ENCODE measurements at places on chromosomes 12 and 14.

DNA sequence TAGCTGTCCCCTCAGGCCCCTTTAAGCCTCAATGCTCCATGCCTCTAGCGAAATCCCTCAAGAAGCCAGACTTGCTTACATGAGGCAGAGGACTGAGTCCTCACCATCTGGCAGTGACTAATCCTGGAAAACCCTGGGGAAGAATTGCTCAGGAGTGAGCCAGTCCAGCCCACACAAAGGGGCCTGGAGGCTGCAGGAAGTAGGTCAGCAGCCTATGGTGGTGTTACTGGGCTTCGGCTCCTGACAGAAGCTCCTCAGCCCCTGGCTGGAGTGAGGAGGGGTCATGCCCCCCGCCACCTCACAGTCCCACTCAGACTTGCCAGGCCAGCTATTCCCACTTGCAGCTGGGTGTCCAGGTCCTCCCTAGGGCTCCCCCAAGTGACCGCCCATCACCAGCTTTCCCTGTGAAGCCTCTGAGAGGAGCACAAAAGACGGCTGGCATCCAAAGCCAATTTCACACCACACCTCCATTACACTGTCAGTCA is 250.5 kb downstream of the DPF3 start:
- H3K27me3 ChIP-seq: peaks cover 33% of the 10 kb centered on the region
- peaks cover 9% of the 10 kb centered on the region for H3K4me1 ChIP-seq
- no peak overlapping the region for H3K4me3 ChIP-seq
- peaks cover 8% of the 10 kb centered on the region for H3K36me3 ChIP-seq

DNA sequence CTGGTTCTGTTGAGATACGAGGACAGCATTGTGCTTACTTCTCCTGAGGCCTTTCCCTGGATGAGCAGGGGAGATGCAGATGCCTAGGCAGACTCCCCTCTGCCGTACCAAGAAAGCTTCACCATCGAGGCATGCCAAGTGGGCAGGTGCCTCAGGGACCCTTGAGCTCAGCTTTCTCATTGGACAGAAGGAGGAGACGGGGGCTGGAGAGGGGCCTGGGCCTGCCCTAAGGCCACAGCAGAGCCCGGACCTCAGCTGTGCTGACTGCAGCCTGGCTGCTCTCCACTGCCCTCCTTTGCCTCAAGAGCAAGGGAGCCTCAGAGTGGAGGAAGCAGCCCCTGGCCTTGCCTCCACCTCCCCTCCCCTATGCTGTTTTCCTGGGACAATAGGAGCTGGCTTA is 23.4 kb downstream of the SERPINA1 start:
- no peak overlapping the region for H3K27ac ChIP-seq
- no peak for DNase-seq
- H3K4me3 ChIP-seq: no peak overlapping the region
- H3K27me3 ChIP-seq: peaks cover 3% of the 10 kb centered on the region
- H3K4me1 ChIP-seq: no peaks in the 10 kb centered on the region

- H3K4me3 ChIP-seq: peak overlapping the region; percentile 78
- peaks cover 62% of the 10 kb centered on the region for H3K27me3 ChIP-seq
- H3K27ac ChIP-seq: no peak overlapping the region
- H3K4me1 ChIP-seq: peaks cover 22% of the 10 kb centered on the region
- peak; percentile 40 for DNase-seq
These were observed 490 bp downstream of the RILPL1 start for GRCh38 chr12:123532808-123533649.

DNA sequence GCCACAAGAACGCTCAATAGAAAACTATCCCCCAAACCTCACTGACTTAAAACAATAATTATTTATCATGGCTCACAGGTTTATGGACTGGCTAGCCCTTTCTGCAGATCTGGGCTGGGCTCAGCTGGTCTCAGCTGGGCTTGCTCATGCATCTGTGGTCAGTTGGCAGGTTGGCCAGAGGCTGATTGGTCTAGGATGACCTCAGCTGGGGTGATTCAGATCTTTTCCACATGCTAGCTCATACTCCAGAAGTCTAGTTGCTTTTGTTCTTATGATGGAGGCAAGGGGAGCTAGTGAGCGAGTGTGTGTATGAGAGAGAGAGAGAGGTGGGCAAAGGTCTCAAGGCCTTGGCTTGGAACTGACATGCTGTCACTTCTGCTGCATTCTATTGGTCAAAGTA is 181.2 kb upstream of the NRXN3 start:
- no peak for DNase-seq
- H3K4me3 ChIP-seq: no peak overlapping the region
- no peak overlapping the region for H3K27ac ChIP-seq
- no peaks in the 10 kb centered on the region for H3K36me3 ChIP-seq

DNA sequence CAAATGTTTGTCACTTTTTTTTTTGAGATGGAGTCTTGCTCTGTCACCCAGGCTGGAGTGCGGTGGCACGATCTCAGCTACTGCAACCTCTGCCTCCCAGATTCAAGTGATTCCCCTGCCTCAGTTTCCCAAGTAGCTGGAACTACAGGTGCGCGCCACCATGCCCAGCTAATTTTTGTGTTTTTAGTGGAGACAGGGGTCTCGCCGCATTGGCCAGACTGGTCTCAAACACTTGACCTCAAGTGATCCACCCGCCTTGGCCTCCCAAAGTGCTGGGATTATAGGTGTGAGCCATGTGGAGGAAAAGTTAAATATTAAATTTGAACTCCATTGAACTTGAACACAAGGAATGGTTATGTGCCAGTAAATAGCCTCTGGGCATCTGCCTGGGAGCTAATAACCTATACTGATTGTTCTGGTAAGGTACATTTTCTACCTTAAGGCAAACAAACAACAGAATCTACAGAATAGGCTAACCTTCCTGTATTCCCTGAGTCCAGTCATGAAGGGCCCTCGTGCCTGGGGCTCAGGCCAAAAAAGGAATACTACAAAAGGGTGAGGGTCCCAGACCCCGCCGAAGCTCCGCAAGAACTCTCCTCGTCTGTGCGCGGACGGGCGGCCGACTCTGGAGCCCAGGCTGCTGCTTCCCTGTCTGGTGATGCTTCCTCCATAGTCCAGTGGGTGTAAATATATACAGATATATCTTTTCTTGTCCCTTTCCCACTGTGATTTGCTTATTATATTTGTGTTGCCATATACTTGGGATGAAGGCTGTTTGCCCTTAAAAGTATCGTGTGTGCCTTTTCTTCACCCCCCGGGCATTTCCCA is 74.0 kb upstream of the EIF5 start:
- H3K4me1 ChIP-seq: no peaks in the 10 kb centered on the region
- H3K4me3 ChIP-seq: no peak overlapping the region
- no peaks in the 10 kb centered on the region for H3K36me3 ChIP-seq

- no peaks in the 10 kb centered on the region for H3K4me1 ChIP-seq
- H3K27me3 ChIP-seq: peaks cover 20% of the 10 kb centered on the region
- no peak overlapping the region for H3K4me3 ChIP-seq
- H3K27ac ChIP-seq: no peak overlapping the region
- no peak for DNase-seq
These were observed 17.1 kb upstream of the RBM19 start for GRCh38 chr12:113983265-113983664.

- H3K4me1 ChIP-seq: no peaks in the 10 kb centered on the region
- H3K27ac ChIP-seq: no peak overlapping the region
- H3K36me3 ChIP-seq: no peaks in the 10 kb centered on the region
- H3K4me3 ChIP-seq: no peak overlapping the region
- no peaks in the 10 kb centered on the region for H3K27me3 ChIP-seq
- no peak for DNase-seq
These were observed 70.5 kb downstream of the LIN52 start for GRCh38 chr14:74155287-74155686.

GRCh38 chr12:95963096-95963495 is 20.0 kb downstream of the AMDHD1 start:
- no peak overlapping the region for H3K4me3 ChIP-seq
- no peaks in the 10 kb centered on the region for H3K36me3 ChIP-seq
- H3K27me3 ChIP-seq: peaks cover 8% of the 10 kb centered on the region
- no peak for DNase-seq

- no peak overlapping the region for H3K27ac ChIP-seq
- no peak for DNase-seq
- H3K4me1 ChIP-seq: no peaks in the 10 kb centered on the region
- H3K27me3 ChIP-seq: peaks cover 7% of the 10 kb centered on the region
These were observed 223.8 kb downstream of the DACT1 start for GRCh38 chr14:58861586-58861985.

DNA sequence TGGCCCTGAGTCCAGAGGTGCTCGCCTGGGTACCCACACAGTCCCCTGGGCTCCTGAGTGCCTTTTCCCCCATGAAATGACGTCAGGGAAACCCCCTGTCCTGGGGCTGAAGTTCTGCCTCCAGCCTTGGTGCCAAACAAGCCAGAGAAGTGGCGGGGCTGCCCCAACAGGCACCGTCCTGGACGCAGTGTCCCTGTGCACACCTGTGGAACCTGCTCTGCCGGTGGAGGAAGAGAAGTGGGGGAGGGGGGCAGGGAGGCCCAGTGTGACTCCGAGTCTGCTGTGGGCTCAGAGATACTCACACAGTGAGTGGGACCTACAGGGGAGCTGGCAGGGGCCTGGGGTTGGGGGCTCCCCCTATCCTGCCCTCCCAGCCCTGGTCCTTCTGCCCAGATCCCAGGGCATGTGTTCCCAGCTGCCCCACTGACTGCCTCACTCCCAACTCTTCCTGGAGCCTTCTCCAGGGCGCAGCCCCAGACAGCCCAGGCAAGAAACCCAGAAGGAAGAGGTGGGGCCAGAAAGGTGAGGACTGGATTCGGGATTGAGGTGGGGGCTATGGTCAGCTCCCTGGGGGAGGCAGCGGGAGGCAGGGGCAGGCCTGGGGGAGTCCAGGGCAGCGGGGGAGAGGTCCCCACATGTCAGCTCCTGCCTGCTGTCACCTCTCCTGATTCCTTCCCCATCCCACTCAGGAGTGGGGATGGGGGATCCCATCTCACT is 24.7 kb downstream of the CCDC85C start:
- no peaks in the 10 kb centered on the region for H3K36me3 ChIP-seq
- H3K4me1 ChIP-seq: no peaks in the 10 kb centered on the region
- H3K27ac ChIP-seq: no peak overlapping the region
- no peaks in the 10 kb centered on the region for H3K27me3 ChIP-seq

GRCh38 chr14:75625034-75625433 is 35.6 kb downstream of the ERG28 start:
- DNase-seq: no peak
- H3K27me3 ChIP-seq: no peaks in the 10 kb centered on the region
- no peaks in the 10 kb centered on the region for H3K36me3 ChIP-seq
- H3K4me3 ChIP-seq: no peak overlapping the region

DNA sequence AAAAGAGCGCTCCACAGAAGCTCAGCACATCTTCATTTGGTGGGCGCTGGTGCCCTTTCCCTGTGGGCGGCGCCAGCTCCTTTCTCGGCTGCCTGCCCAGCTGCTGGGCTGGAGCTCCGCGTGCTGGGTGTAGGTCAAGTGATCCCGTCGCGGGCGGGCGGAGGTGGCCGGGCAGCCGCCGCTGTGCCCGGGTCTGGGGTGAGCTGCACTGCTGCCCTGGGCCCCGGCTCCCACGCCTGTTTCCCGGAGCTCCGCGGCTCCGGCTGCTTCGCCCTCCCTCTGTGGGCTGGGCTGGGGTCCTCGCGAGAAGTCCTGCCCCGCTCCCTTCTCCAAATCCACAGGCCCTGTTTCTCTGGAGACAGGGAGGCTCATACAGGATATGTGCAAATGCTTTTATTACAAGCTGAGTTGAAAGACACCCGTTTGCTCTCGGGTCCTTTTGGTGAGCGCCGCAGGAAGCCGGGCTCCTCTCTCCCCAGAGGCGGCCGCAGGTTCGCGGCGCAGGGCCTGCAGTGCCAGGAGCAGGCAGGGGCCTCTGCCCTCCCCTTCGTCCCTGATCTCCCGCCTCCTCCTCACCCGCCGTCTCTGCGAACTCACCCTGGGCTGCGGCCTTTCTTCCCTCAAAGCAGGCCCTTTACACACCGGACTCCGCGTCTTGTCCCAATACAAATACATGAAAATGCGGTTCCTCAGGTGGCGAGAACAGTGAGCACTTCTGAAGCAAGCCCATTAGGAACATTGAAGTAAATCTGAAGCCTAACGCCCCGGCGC is 67.8 kb upstream of the CAPRIN2 start:
- no peaks in the 10 kb centered on the region for H3K36me3 ChIP-seq
- H3K27ac ChIP-seq: no peak overlapping the region
- H3K4me1 ChIP-seq: peaks cover 21% of the 10 kb centered on the region
- peak overlapping the region; percentile 75 for H3K4me3 ChIP-seq
- peaks cover 78% of the 10 kb centered on the region for H3K27me3 ChIP-seq
- peak; percentile 54 for DNase-seq

GRCh38 chr12:20453756-20454310 is 85.5 kb downstream of the PDE3A start:
- H3K4me3 ChIP-seq: no peak overlapping the region
- no peaks in the 10 kb centered on the region for H3K4me1 ChIP-seq
- DNase-seq: no peak
- H3K27ac ChIP-seq: no peak overlapping the region

DNA sequence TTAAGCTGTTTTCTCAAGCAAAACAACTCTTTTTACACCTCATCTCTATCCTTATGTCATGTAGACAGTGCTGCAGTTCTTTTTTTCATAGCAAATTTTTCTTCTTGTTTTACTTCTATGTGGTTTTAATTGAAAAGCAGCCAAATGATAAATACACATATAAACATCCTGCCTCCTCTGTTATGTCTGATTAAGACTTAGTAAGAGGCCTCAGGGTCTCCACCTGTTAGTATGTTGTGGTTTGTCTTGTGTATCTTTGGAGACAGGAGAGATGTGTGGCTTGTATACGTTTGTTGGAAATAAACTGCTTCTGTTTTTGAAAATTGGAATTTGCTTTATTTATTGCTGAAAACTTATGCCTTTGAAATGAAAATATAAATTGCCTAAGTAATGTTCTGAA is 32.0 kb downstream of the PEX5 start:
- H3K4me3 ChIP-seq: no peak overlapping the region
- no peak overlapping the region for H3K27ac ChIP-seq
- H3K36me3 ChIP-seq: no peaks in the 10 kb centered on the region
- no peaks in the 10 kb centered on the region for H3K4me1 ChIP-seq

DNA sequence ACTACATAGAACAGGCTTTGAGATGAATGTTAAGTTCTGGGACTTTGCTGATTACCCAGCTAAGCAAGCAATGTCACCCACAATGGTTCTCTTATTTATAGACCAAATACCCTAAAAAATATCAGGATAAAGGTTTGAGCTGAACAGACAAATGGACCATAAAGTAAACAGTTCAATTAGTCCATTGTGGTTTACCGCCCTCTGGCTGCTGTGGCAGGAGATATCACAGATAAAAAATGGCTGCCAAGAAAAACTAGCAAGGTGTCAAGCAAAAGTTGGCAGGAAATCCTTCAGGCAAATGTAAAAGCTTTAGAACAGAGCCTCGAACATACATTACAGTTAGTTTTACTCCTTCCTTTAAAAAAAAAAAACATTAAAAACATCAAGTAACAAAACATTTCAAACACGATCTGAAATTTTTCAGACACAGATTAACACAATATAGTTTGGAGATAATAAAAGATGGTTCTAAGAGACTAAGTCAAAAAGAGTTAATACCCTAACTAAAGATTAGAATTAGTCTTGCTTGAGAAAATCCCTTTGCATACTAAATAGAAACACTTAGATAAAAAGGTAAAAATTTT is 41.3 kb downstream of the MED13L start:
- peaks cover 21% of the 10 kb centered on the region for H3K4me1 ChIP-seq
- H3K36me3 ChIP-seq: peaks cover 3% of the 10 kb centered on the region
- no peaks in the 10 kb centered on the region for H3K27me3 ChIP-seq
- peak overlapping the region; percentile 68 for H3K27ac ChIP-seq
- H3K4me3 ChIP-seq: no peak overlapping the region
- DNase-seq: peak; percentile 62

All from activated naive CD4-positive, alpha-beta T cell treated with anti-CD3 and anti-CD28 coated beads, Interleukin-2, amount 10 ng/mL, durations not matched to agents 7 days and 5 days (primary cell).